ENCODE measurements at places on chromosomes 5 and 9.

DNA sequence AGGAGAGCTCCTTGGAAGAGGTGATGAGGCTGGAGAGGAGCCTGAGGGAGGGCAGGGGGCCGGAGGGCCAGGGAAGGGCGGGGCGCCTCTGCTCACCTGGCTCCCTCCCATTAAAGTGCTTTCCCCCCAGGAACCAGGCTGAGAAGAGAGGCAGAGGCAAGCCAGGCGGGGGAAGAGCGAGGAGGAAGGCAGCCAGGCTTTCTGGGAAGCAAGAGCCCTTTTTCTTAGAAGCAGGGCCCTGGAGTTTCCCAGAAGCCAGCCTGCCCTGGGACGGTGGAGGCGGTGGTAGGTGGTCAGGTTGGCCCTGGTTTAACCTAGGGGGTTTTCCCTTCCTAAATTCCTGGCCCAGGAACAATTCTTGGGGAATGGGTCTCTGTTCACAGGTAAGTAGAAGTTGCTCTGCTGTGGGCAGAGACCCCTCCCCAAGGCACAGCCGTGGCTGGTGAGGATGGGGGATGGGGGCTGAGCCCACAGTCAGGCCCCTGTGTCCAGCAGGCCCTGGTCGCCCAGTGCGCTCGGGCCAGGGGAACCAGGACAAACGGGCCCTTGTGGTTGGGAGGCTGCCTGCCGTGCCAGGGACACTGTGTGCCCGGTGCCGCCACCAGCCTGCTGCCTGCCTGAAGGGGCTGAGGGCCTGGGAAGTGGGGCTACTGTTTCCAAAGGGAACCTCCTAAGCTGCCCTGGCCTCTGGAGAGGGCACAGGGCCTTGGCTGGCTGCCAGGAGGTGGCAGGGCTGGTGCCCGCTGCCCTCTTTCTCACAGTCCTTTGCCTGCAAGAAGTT is 16.6 kb upstream of the RALGDS start:
- peak; percentile 73 for DNase-seq

DNA sequence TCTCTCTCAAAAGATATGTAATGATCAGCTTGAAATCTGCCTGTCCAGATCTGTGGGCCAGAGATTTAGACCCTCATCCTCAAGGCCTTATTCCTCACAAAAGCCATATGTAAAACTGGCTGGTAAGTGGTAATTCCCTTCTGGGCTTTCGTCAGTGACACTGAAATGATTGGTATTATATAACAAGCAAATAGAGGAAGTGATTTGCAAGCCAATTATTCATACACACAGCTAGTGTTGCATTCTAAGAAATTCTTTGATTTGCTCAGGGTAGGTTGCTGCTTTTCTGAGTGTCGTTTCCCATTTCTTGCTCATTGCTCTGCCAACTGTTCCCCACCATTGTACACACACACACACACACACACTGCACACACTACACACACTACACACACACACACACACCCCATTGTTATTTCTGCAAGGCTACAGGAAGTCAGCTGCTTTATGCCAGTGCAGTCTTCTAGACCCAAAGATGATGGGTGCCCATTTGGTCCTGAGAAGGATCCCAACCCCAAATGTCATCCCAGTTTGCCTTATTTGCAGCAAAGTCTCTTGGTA is 76.8 kb downstream of the PRLR start:
- DNase-seq = no peak

DNA sequence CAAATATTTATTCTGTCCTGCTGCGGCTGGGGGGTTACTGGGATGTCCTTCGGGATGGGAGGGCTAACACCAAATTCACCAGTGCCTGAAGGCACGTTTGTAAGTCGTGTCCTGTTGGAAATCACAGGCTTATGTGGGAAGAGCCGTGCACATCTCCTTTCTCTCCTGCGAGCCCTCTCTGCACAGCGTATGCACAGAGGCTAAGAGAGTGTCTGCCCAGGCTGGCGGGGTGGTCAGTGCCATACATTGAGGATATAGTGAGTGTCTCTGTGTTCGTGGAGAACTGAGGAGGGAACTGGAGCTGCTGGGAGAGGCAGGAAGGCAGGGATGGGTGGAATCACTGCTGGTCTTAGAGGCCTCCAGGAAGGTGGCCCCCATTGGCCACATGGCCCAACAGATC is 110.1 kb downstream of the WNK2 start:
- DNase-seq = no peak

DNA sequence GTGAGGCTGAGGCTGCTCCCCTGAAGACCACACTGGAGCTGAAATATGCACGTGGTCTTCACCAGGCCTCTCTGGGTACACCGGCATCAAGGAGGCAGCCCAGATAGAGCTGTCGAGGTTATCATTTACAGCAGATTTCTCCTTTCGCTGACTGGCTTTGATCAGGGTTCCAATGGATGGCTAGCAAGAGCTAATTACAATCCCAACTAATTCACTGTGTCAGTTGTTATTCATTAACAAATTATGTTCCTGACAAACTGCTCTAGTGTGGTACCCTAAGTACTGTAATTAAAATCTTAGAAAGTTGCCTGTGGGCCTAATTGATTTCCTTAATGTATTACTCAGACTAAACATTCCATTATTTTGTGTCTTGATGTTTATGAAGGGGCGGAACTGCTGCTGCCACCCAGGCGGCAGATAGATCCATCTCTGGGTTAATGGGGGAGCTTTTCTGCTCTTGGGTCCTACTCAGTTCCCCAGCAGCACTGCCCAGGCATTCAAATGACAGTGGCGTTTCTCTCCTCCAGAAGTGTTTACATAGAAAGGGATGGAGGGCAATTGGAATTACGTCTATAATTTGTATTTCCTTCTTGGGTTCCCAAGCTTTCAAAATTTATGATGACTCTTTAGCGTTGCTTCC is 71.7 kb upstream of the RAD23B start:
- no peak for DNase-seq

- DNase-seq = no peak
Observed at GRCh38 chr9:135960411-135961276, 529 bp downstream of the UBAC1 start.

DNA sequence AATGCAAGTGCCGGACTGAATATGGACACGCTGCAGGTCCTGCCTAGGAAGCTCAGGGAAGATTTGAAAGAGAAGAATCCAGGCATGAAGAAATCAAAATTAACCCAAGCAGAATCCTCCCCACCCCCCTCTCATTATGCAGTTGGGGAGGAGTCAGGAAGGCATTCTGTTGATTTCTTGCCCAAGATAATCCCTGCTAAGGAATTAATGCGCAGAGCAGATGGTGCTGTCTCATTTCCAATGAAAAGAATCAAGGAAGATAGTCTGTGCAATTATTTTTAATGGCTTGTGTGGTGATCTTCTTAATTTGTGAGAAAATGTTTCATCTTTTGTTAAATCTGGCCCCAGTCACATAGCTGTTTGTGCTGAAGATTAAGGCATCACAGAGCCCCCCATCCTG is 145.0 kb downstream of the ZNF462 start:
- no peak for DNase-seq

- peak; percentile 50 for DNase-seq
Observed at GRCh38 chr9:75891277-75891741, 836 bp downstream of the PCSK5 start.

DNA sequence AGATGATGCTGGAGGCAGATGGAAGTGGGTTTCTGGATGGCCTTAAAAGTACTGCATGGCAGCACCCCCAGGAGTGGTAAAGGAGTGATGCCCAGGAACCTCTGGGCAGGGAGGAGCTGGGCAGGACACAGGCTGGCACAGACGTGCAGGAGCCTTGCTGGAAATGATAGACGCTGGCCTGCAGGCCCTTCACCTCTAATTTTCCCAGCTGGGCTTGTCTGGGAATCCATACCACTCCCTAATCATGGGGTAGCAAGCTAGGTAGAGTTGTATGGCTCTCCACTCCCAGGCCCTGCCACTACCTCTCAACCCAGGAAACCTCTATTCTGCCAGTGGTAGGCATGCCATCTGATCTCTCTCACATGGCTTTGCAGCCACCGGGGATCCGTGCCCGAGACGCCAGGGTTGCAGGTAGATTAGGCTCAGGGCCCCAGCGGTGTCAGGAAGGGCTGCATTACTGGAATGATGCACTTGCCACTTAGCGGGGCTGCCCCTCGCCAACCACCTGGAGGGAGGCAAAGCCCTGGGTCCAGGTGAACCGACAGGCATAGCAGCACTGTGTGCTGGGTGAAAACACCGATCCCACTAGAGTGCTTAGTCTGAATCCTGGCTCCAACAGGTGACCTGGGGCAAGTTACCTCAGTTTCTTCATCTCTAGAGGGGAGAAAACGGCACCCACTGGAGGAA is 79.6 kb upstream of the SLC25A51 start:
- DNase-seq = no peak

- DNase-seq = no peak
Observed at GRCh38 chr5:2525351-2525750, 226.1 kb downstream of the IRX2 start.

DNA sequence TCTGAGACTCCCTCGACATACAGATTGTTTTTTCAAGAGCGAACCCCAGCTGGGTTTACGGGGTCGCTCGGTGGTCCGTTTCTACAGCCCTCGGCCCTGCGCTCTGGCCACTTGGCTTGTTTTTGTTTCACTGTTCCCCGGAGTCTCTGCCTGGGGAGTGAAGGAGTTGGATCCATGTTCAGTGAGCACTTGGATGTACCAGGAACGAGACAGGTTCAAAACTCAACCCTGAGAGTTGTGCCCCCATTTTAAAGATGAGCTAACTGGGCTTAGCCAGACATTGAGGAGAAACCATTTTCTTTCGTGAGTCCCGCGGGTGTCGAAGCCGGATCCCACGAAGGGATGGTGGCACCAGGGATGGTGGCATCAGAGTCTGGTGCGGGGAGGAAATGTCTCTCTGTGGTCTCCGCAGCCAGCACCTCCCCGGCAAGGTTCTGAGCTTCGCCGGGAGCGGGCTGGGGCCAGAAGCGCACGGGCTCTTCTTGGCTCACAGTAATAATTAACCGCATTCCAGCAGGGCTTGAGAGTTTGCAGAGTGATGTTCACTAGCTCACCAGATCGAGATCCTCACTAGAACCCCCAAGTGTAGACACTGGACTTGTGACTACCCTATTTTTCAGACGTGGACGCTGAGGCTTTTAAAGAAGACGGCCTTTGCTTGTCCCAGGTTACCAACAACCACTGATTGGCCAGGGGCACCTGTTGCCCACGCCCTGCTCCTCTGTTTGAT is 1.0 kb downstream of the MSX2 start:
- no peak for DNase-seq

GRCh38 chr9:122263699-122264349 is 816 bp downstream of the RBM18 start:
- no peak for DNase-seq

DNA sequence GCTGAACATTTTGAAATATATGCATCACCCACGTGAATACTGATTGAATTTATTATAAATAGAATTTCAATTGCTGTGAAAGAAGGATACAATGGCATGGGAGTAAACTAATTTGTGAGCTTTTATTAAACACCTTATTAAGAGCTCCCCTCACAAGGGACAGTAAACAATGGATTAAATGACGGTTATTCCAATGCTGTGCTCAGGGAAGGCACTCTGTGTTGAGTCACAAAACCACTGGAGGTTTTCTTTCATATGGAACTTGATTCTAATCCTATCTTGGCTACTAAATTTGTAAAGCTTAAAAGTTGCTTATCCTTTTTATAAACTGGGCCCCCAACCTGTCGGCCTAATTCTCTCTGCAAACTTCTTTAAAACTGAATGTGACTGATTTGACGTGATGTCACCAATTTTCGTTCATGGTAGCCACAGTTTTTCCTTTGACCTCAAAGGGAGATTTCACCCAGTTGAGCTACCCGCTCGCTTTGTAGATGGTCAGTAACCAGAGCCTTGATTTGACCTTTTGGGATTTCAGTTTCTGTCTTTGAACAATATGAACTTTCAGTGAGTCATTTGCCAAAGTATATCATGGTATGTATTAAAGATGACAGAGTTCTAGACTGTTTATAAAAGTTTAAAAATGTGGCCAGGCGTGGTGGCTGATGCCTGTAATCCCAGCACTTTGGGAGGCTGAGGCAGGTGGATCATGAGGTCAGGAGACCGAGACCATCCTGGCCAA is 61.3 kb upstream of the PIK3R1 start:
- no peak for DNase-seq

GRCh38 chr5:74072646-74073045 is 446.6 kb downstream of the ARHGEF28 start:
- no peak for DNase-seq

- DNase-seq = no peak
Observed at GRCh38 chr9:31623511-31623910, 760.9 kb upstream of the ACO1 start.

- DNase-seq = no peak
Observed at GRCh38 chr9:85027870-85028269, 358.3 kb downstream of the NTRK2 start.

DNA sequence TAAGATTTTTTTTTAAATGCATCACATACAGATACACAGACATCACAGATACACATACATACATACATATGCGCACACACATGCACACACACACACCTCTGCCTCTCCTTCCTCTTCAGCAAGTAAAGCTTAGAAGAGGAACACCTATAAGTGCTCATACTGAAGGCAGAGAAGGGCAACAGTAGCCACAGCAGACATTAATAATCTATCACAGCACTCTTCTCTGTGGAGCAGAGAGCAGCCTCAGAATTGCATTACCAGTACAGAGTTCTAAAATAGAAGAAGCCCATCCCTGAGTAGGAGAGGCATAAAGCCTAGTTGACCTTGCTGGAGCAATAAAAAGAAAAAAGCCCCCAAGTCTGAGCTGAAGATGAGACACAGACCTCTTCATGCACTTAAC is 110.6 kb downstream of the MLLT3 start:
- DNase-seq = no peak

DNA sequence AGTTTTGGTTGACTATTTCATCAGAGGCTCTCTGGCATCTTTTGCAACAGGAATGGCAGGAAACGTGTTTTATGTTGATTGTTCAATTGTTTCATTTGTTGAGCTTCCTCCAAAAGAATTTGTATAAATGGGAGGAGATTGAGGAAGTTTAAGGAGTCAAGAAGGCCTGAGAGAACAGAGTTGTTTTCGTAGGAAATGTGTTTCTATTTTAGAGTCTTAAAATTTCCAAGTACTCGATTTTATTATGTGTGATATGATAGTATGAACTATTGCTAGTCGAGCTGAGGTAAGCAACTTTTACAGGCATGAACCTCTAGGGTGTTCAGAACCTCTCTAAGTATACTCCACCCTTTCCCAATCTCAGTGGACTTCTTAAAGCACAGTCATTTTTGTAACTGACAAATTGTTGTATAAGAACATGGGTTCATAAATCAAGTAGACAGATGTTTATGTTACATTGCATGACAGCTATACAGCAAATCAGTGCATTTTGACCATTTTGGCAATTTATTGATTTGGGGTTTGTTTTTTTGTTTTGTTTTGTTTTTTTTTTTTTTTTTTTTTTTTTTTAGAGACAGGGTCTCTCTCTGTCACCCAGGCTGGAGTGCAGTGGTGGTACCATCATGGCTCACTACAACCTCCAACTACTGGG is 47.4 kb downstream of the POLK start:
- no peak for DNase-seq

DNA sequence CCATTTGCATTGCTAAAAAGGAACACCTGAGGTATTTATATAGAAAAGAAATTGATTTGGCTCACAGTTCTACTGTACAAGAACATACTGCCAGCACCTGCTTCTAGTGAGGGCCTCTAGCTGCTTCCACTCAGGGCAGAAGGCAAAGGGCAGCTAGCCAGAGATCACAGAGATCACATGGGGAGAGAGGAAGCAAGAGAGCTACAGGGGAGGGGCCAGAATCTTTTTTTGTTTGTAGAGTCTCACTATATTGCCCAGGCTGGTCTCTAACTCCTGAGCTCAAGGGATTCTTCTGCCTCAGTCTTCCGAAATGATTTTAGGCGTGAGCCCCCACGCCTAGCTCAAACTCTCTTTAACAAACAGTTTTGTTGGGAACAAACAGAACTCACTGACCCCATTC is 6.1 kb downstream of the SLCO4C1 start:
- no peak for DNase-seq

All from anterior cingulate cortex (tissue), 58 donors.